Gastrocnemius medialis (tissue), 4 donors: ENCODE measurements at places on chromosomes 3 and 15.
A peak's percentile ranks its signal among the peaks of the same experiment; 100 is the strongest.

GRCh38 chr3:64888165-64888564, 200.4 kb upstream of the ADAMTS9 start:
- no peak for DNase-seq

- DNase-seq = no peak
Measured at GRCh38 chr15:94174399-94174802, 57.0 kb upstream of the MCTP2 start.

- no peak for DNase-seq
Measured at GRCh38 chr3:153313302-153313965, 151.4 kb downstream of the RAP2B start.

- no peak for DNase-seq
Measured at GRCh38 chr15:88655103-88655553, 16.3 kb downstream of the ISG20 start.

DNA sequence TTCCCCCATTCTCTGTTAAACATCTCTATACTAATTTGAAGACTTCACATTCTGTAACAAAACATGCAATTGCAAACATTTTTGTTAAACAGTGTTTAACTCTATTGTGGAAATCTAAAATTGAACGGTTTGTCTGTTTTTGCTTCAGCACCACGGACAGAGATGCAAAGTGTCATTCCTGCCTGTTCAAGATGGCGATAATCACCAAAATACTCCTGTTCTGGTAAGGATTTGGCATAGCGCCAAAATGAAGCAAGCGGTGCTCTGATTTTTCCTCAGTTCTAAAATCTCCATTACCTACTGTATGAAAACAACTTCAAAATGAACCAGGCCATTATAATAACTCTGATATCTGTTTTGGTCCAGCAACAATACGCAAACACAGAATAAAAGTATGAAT, 129.7 kb upstream of the TUSC7 start:
- no peak for DNase-seq

DNA sequence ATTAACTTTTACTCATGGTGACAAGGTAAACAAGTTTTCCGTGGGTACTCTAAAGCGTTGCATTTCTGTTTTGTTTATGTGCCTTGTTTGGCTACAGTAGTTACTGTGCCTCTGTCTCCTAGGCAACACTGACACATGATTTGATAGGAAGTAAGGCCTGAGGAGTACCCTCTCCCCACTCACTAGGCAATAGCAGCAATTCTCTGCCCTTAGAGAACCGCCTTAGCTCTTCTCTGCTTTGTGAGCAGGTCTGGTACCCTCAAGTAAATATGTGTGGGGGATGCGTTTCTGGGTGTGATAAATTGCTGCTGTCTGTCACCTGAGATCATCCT, at the start of gene IL5RA:
Gene IL5RA, minus strand, starts transcription at position 76 of the 332 bp plus-strand sequence. CDS start 5,390 bp downstream, outside the sequence.
- no peak for DNase-seq

GRCh38 chr15:79520654-79521053, 88.5 kb downstream of the MINAR1 start:
- DNase-seq = no peak

DNA sequence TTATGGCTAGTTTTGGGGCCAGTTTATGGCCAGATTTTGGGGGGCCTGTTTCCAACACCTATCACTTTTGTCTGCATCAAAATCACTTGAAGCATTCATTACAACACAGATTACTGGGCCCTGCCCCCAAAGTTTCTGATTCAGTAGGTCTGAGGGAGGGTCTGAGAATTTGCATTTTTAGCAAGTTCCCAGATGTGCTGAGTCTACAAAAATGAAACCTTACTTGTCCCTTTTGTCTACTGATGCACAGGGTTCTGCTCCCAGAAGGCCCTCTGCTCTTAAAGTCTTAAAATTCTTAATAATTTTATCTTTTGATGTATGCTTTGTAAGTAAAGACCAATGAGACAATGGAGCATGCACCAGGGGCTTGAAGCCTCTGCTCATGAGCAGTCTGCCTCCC, 146.0 kb downstream of the POLQ start:
- DNase-seq = no peak

DNA sequence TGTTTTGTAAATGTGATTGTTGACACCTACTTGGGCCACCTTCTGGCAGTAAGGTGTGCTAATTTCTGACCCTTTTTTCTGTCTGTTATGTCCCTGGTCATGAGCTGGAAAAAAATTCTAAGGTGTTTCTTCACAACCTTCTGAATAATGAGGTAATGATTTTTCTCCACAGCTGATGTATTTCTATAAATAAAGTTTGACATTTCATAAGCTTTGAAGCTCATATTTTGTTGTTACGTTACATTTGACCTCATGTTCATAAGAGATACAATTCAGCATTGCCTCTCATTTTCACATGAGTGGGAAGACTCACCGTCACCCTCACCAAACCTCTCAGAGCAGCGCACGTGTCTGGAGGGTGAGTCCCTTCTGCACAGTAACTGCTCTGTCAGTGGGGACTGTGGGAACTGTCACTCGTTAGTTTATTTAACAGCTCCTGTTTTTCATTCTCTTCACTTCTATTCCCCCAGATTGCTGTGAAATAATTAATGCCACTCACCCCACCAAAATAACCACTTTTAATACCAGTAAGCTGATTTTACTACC, 140.9 kb downstream of the PLCL2 start:
- DNase-seq = no peak

DNA sequence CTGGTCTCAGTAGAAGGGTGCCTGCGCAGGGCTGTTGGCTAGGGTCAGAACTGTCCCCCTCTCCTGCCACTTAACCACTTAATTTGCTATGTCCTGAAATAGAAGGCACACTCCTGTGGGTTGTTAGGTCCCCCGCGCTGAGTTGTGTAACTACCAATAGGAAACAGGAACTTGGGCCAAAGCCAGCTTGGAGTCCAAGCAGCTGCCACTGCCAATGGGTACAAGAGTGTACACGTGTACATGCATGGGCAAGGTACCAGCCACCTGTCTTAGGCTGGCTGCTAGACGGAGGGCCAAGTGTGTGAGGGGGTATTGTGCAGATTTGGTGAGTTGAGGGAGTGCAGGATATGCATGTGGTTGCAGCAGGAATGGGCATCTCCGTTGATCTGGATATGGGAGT, 29.7 kb upstream of the POLG start:
- DNase-seq = no peak

- DNase-seq = peak; percentile 60
Measured at GRCh38 chr15:74781431-74782258, at the start of gene CSK. CSK (plus strand) TSS chr15:74782080; CDS start chr15:74798298, 16,218 bp downstream.

- DNase-seq = no peak
Measured at GRCh38 chr3:189132231-189132671, 39.5 kb upstream of the TPRG1 start.

DNA sequence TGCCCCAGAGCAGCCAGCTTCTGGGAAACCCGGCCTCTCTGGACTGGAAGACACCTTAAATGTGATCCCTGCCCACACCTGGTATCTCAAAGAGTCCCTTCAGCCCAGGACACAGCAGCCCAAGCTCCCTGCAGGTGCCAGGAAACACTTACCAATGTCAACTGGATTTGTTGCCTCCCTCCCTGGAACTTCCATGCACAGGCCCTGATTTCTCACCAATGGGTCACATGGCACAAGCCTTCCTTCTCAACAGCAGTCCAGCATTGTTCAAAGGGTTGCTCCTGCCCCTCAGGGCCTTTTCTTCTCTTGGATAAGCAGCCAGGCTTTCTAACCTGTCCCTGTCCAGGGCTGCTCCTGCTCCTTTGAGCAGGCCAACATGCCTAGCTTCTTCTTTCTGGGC, 31.6 kb downstream of the ANP32A start:
- DNase-seq = no peak

DNA sequence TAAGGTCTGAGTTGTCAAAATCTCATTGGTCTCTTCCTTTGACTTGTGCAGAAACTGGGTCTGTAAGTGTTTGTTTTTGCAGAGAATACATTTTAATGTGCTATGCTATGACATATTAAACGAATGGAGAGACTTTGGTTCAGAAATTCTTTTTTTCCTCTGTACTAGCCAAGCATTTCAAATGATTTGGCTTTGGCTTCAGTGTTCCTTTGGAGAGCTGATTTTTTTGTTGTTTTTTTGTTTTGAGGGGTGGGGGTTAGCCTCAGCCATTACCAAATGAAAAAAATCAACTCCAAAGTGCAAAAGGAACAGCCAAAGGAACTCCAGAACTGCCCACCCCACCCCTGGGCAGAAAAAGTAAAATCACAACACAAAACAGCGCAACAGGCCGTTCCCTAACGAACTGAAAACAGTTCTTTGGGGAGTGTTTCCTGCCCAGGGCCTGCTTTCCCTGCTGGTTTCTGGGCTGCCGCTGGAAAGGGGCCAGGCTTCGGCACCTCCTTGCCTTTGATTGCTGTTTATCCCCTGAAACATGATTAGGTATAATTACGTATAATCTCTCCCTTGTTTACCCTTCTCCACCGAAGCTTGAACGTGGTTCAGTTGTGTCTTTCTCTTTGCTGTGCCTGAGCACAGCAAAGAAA, 57.6 kb upstream of the NEO1 start:
- no peak for DNase-seq

DNA sequence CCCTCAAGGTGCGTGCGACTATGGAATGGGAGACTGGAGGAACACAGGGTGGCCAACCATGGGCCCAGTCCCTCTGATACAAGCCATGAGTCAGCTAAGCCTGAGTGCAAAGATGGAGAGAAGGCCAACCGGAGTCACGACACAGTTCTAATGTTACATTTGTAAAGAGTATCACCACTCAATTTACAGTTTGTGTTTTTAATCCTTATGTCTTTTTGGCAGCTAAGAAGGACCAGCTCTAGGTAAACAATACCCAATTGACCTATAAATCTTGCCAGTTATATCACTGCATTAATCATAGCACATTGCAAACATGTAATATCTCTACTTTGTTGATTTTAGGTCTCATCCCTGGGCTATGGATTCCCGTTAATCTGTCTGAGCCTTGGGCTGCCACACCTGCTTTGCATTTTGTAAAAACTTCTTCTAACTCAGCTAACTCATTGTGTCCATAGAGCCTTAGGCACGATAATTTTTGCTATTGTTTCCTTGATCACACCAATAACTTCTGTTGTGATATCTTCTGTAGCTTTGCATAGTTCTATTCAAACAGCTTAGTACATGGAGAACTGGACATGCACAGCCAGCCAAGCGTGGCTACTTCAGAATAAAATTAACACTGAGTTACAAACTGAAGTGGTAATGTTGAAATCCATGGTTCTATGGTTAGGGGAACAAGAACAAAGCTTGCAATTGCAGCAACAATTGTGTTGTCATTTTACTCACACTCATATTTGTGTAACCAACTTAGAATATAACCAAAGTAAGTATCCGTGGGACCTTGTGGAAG, 50.3 kb downstream of the LSM3 start:
- DNase-seq = no peak

DNA sequence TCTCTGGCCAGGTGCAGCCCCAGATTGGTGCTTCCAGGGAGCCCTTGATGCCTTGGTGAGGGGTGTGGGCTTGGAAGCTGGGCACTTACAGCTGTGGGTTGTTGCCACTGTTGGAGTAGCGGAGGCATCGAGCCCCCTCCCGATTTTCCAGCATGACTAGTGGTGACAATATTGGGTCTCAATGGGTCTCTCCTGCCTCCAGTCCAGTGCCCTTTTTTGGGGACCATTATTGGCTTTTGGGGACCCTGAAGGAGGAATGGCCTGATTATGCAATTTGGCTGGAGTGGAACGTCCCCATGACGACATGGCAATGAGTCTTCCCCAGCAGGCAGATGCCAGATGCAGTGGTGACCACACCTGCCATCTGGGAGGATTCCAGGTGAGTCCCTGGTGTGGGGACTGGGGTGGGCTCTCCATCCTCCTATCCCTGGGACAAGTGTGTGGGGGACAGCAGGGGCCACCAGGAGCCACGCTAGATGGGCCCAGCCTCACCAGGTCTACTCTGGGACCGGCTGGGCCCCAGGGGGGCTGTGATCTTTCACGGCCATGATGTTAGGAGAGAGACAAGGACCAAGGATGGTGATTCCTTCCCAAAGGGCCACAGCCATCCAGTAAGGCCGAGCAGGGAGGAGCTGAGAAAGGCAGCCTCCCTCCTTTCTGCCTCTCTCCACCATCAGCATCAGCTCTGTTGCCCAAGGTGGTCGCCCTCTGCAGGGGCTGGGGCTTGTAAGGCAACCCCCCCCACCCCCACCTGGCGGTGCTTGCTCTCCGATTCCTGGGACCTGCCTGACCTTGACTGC, 196.8 kb downstream of the GOLGA6L6 start:
- no peak for DNase-seq

DNA sequence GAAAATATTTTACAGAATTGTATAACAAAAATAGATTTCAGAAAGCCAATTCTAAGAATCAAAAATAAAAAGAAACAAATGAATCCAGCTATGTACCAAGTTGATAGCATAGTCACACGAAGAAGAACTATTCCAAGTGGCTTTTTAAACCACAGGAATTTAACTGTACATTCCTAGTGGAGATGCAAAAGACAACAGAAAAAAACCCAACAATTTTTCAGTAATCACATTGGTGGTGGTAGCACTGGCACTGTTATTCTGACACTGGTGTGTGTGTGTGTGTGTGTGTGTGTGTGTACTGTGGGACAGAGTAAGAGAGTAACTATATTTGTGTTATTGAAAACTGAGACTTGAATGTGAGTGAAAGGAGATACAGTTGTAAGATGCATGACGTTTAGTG, 9.1 kb downstream of the BFSP2 start:
- DNase-seq = no peak

GRCh38 chr3:11400213-11400612, 128.0 kb downstream of the ATG7 start:
- no peak for DNase-seq

- DNase-seq = no peak
Measured at GRCh38 chr3:101867511-101867910, 18.2 kb downstream of the NFKBIZ start.

GRCh38 chr15:99445272-99445850, 120.4 kb upstream of the MEF2A start:
- DNase-seq = no peak

DNA sequence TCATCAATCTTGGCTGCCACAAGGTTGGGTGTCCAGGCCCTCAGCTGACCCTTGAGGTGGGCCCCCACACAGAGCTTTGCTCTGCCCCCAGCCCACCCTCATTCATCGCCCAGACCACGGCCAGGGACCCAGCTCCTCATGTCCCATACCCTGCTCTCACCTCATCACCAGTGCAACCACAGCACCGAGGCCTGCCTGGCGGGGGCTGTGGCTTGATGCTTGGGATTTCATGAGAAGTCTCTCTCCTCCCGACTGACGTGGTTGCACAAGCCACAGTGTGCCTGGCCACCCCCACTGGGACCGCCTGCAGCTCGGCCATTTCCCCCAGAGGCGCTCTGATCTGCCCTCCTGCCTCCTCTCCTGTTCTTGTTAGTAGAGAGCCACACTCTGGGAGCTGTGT, 45.4 kb upstream of the MTMR10 start:
- no peak for DNase-seq

- DNase-seq = peak; percentile 36
Measured at GRCh38 chr3:36891701-36892160, 53.1 kb downstream of the TRANK1 start.

DNA sequence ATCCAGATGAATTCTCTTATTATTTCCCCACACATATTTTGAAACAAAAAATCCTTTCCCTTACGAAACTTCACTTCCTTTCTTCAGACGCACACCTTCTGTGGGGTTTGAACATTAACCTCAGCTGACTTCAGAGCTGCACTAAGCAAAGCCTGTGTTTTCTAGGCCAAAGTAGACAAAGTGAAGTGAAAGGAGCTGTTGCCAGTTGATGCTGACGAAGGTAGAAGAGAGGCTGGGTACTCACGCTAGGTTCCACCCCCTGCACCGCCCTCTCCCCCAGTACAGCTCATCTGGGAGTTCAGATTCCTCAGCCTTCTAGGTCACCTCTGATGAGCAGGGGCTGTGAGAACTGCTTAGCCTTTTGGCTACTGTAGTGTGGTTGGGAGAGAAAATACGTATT, 24.1 kb downstream of the DUT start:
- no peak for DNase-seq
